ENCODE measurements at places on chromosomes 12 and 14.

DNA sequence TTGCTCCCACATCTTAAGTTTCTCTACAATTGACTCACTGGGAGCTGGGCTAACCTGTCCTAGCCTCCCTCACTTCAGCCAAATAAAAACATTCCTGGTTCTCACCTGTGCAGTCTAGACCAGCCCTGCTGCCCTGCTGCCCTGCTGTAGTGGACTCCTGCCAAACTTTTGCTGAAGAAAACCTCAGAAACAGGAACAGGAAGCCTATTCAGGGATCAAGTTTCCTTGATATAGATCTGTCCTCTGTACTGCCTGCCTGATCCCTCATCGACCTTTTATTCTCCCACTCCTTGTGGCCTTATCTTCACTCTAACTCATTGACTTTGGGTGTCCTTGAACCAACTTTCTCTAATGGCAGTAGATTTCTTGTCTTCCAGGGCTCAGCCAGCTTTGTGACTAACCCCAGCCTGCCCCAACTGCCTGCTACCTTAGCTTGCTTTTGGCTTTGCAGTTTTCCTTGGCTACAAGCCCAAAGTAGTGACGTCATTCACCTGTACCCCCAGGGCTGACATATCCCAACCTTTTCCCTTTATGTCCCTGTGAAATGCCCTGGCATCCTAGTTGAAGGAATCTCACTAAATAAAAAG lies 234.8 kb downstream of the DUSP6 start:
- no peak for DNase-seq

DNA sequence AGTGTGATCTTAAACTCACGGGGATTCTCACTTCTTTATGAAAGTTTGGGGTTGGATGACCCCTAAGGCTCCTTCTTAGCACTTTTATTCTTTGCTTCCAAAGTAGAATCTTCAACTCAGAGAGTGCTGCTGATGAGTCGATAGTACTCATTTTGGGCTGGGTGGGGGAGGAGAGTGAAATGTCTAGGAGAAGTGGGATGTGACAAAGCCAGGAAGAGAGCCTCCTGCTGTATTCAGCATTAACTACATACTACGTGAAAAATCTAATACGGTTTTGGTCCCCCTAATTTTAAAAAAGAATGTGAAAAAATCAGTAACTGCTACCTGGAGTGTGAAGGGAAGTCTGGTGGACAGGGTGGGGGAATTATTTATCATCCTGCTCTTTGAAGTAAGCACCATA lies 148.3 kb downstream of the SAMD4A start:
- no peak for DNase-seq

DNA sequence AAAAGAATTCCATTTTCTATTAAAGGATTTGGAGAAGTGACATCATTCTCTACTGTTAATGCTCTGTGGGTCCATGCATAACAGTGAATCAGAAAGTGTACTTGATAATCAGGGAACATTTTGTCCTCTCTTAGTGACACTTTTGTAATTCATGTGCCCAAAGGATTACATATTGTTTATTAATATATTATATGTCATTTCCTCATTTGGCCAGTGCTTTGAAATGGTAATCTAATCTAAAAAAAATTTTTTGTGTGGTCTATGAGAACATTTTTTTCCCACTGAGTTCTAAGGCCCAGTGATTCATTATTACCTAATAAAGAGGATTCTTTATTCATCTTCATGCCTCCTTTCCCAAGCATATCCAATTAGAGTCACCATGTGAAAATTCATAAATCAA lies 79.7 kb upstream of the MYF6 start:
- DNase-seq = no peak

DNA sequence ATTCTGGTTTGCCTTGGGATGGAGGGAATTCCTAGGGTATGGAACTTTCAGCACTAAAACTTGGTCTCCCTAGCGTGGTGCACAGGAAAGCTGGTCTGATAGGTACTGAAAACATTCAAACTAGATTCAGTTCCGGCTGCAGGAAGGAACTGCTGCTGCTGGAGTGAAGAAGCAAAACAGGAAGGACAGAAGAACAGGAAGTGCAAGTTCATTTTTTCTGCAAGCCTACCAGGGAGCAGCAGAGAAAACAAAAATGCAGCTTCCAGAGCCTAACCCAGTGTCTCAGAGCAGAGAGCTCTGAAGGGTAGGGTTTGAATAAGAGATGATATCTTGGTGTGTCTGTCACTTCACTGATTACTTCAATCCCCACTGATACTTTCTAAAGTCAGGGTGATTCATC lies 165.2 kb downstream of the VRK1 start:
- peak; percentile 50 for DNase-seq

DNA sequence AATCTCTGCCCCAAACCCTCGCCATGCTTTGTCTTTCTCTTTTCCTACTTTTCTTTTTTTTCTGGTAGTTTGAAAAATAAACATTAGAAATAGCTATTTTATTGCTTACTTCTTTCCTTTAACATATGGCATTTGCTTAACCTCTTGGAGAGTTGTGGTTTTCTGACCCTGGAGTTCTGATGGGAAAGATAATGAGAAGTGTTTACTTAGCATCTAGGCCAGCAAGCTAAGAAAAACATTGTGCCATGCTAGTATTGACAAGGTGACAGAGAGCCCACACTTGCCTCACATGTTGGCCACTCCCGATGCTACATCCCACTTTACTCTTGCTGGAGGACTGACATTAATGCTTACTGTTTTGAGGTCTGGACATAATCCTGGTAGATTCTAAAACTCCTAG lies 886.2 kb downstream of the DIO2 start:
- DNase-seq = no peak

DNA sequence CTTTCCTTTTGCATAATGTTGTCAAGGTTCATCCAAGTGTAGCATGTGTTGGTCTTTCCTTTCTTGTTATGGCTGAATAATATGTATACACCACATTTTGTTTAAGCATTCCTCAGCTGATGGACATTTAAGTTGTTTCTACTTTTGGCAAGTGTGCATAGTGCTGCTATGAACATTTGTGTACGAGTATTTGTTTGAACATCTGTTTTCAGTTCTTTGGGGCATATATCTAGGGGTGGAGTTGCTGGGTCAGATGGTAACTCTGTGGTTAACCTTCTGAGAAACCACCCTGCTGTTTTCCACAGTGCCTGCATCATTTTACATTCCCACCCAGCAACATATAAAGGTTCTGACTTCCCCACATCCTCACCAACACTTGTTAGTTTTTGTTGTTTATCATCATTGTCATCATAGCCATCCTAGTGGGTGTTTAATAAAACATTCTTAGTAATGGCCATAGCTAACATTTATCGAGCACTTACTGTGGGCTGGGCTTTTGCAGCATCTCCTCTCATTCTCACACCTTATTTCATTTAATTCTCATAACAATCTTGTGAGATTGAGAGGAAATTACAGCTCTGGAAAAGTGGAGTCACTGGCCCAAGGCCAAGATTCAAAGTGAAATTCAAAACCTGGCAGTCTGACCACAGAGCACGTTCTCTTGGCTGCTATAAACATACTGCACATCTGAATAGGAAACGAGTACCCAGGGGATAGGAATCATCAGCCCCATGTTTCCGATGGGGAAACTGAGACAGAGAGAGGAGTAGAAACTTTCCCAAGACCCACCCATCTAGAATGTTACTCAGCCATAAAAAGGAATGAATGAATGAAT lies 193.6 kb downstream of the KSR2 start:
- DNase-seq = no peak

GRCh38 chr12:64010069-64010686 lies 165.7 kb downstream of the SRGAP1 start:
- DNase-seq = no peak

DNA sequence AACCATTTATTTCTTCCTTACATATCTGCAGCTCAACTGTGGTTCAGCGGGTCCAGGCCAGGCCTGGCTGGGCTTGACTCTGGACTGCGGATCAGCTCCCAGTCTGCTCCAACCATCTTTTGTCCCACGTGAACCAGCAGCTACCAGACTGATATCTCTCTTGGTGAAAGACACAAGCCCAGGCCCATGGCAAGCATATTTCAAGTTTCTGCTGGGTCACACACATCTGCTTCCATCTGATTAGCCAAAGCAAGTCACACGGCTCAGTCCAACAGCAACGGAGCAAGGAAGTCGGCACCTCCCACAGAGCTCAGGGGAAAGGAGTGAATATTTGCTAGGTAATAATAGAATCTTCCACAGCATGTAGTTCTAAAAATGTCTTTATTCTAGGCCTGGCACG lies 24.7 kb upstream of the MARK3 start:
- DNase-seq = no peak

DNA sequence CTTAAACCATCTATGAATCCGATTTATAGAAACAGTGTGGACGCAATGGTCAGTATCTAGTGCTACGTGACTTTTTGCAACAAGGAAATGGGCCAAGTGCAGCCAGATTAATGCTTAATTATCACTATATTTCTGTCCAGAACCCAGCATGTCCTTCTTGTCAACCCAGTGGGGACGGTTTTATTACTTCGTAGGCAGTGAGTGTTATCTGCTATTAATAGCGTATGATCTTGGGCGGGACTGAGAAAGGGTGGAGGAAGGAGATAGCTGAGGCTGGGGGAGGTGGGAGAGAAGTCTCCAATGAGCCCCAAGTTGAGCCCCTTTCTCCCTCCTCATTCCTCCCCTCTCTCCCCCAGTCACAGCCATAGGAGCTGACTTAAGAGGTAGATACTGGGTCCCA lies 59.7 kb upstream of the FAM222A start:
- DNase-seq = no peak

GRCh38 chr14:103500148-103500990 lies 22.3 kb downstream of the CKB start:
- peak; percentile 76 for DNase-seq

GRCh38 chr12:121934309-121934664 lies 15.9 kb downstream of the CFAP251 start:
- DNase-seq = no peak

- no peak for DNase-seq
Observed at GRCh38 chr12:46950094-46950493, 124.3 kb upstream of the SLC38A4 start.

DNA sequence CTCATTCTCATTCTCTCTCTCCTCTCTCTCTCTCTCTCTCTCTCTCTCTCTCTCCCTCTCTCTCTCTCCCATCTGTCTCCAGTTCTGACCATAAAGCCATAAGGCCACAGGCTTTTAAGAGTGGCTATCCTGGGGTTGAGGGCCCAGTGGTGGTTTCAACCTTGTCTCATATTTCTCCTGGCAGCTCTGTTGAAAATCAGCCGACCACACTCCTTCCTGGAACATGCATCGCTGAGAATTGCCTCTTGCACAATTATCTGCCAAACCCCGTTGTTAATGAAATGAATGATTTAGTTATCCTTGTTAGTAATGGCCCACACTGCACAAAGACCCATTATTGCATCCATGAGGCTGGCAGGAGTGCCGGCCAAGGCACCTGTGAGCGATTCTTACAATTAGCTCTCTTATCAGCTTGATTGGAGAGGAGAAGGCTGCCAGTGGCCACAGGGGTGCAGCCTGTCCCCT lies 30.4 kb upstream of the KCNA5 start:
- no peak for DNase-seq

DNA sequence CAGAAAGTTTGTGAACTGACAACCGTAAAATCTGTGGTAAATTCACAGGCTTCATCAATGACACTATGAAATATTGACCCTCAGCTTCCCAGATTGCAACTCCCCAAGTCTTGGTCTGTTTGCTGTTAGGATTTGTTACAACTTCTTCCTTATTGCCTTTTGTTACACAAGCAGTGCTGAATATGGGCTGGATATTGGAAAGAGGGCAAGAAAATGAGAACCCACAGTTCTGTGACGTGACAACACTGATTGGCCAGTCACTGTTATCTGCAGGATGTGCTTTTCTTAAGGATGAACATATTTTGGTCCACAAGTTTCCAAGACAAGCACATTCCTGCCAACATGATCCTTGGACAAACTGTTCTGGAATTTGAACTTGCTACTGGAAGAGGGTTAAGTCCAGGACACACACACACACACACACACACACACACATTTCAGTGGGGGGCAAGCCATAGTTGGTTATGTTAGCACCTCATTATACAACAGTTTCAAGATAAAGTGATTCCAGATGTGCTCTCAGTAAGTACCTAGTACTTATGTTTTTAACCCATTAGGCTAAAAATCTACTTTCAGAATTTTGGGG lies 16.6 kb upstream of the SLC38A2 start:
- DNase-seq = no peak

DNA sequence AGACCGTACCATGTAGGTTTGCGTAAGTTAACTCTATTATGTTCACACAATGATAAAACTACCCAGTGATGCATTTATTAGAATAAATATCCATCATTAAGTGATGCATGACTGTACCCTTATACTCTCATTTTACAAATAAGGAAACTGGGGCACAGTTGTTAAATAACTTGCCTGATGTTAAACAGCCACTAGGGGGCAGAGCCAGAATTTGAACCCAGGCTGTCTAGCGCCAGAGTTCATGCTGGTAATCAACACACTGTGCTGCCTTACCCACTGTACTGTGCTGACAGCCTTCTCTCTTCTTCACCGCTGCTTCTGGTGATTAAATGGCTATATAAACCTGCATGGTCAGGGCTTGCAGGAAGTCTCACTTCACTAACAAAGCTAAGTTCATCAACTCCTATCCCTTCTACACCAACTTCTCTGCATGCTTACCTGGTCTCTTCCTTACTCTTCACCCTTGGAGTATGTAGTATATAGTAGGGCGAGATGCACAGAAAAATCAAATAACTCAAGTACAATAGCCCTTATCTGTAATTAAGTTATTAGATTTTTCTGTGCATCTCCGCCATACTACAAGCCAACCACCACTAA lies 43.6 kb upstream of the APPL2 start:
- DNase-seq = peak; percentile 60

DNA sequence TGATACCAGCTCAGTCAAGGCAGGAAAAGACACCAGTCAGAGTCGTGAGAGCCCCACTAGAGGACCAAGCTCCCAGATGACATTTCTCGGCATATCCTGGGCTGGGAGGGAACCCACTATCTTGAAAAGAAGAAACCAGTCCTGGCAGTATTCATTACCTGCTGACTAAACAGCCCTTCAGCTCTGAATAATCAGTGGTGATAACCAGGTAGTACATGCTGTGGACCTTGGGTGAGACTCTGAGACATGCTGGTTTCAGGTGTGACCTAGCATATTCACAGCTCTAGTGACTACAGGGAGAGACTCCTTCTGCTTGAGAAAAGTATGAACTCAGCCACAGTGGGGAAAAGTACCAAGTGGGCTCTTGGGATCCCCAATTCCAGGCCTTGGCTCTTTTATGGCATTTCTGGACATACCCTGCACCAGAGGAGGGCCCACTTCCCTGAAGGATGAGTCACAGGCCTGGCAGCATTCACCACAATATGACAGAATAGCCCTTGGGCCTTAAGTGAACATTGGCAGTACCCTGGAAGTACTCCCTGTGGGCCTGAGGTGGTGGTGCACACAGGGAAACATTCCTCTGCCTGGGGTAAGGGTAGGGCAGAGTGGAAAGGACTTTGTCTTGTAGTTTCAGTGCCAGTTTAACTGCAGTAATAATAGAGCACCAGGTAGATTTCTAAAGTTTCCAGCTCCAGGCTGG lies 82.6 kb upstream of the SLC38A4 start:
- DNase-seq = no peak

DNA sequence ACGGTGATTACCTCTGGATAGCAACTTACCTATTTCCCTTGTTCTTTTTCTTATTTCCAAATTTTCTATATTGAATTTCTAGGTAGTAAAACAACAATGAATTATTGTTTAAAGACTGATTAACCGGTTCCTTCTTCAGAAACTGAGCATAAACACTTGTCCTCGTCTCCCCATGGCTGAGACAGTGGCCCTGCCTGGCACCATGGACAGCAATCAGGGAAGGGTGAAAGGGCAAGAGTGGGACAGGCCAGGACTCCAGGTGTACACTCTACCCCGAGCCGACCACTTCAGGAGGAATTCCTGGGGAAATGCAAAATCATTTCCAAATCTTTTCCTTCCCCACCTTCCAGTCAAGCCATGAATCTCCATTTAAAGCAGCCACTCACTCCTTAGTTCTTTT lies 48.8 kb upstream of the LTBP2 start:
- no peak for DNase-seq

- DNase-seq = no peak
Observed at GRCh38 chr14:94805680-94806288, 35.9 kb upstream of the GSC start.

All from CD4-positive, alpha-beta T cell treated with Interleukin-21 for 1 hour (primary cell).